ENCODE measurements at places on chromosomes 5 and 9.

GRCh38 chr5:113319256-113320053 is 115.3 kb downstream of the TSSK1B start:
- no peak for DNase-seq

- DNase-seq = no peak
Measured at GRCh38 chr5:96180684-96181435, 219.2 kb upstream of the ELL2 start.

DNA sequence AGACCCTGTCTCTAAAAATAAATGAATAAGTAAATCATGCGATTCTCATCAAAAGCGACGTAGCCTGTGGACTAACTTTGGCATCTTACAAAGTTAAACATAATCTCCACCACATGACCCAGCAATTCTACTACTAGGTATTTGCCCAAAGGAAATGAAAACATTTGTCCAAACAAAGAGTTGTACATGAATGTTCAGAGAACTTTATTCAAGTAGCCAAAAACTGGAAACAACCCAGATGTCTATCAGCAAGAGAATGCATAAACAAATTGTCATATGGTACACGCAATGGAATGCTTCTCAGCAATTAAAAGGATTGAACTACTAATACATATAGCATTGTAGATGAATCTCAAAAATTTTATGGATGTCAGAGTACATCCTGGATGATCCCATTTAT is 82.6 kb downstream of the ADRB2 start:
- DNase-seq = no peak

- no peak for DNase-seq
Measured at GRCh38 chr5:38124321-38124720, 134.0 kb upstream of the EGFLAM start.
